ENCODE measurements at places on chromosomes 12 and 14.

GRCh38 chr12:88946372-88946997 lies 366.2 kb upstream of the KITLG start:
- peak; percentile 52 for DNase-seq

- DNase-seq, result no peak
These were observed 5.4 kb upstream of the IRF2BPL start for GRCh38 chr14:77033622-77034589.

GRCh38 chr14:101365329-101366158 lies 195.8 kb upstream of the DIO3 start:
- no peak for DNase-seq

DNA sequence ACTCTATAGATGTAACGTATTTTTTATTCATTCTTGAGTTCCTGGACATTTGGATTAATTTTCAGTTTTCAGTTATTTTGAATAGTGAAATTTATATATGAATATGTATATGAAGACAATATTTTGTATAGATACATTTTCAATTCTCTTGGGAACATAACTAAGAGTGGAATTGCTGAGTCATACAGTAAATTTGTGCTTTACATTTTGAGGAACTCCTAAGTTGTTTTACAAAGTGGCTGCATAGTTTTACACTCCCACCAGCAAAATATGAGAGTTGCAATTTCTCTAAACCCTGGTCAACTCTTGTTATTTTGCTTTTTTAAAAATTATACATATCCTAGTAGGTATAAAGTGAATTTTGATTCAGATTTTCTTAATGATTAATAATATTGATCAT lies 1838.6 kb upstream of the SEL1L start:
- no peak for DNase-seq

- DNase-seq, result no peak
These were observed 6.6 kb downstream of the PPP4R4 start for GRCh38 chr14:94180655-94181271.
